ENCODE measurements at places on chromosomes 1 and 21.
A peak's percentile ranks its signal among the peaks of the same experiment; 100 is the strongest.

- no peak for DNase-seq
These were observed 98.5 kb upstream of the ADGRL2 start for GRCh38 chr1:81702079-81702715.

DNA sequence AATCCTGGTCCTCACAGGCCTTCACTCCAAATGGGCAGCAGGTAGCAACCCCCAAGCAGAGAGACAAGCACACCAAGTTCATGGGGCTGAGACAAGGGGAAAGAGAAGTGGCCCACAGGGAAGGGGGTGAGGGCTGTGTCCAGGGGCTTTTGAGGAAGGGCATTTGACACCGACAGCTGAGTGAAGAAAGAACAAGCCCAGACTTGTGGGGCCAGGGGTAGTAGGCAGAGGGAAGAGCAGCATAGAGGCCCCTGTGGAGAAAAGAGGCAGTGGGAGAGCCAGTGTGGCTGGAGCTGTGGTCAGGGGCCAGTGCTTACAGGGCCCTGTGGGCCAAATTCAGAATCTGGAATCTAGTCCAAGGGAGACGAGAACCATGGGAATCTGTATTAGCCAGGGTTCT is 85.4 kb downstream of the IGSF21 start:
- no peak for DNase-seq

DNA sequence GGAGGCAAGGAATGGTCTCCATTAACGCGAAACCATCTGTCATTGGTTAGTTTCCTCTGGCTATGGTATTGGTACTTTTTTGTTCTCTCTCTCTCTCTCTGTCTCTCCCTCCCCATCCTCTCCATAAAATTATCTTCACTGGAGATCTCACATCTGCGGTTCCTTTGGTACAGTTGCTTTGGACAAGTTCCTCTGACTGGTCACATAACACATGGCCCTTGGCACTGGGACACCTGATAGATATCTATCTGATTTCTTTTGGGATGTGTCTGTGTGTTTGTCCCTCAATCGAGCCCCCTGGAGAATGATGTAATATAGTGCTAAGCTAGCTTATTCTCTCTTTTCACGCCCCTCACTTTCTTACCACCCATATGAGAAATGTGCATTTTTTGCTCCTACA is 682.0 kb upstream of the B3GALT2 start:
- DNase-seq: no peak

DNA sequence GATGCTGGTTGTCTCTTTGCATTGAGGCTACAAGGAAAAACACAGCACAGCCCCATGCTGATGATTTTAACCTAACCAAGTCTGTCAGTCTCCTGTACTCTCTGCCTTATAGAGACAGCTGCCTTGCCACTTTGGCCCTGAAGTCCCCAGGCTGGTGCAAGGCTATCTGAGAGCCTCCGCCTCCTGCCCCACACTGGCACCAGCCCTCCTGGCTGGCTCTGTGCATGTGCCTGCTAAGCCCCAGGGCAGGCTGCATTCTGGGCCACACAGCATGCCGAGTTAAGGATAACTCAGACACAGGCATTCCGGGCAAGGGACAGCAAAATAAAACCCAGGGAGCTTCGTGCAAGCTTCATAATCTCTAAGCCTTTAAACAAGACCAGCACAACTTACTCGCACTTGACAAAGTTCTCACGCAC is 910 bp downstream of the RUNX1 start:
- DNase-seq: no peak

GRCh38 chr1:9699361-9699760 is 47.8 kb downstream of the PIK3CD start:
- no peak for DNase-seq

GRCh38 chr1:32725615-32725982 is 23.0 kb upstream of the SYNC start:
- DNase-seq: no peak

- DNase-seq: no peak
These were observed 549.3 kb downstream of the NCAM2 start for GRCh38 chr21:21547368-21547953.

GRCh38 chr1:186658999-186659398 is 21.2 kb downstream of the PTGS2 start:
- no peak for DNase-seq

- no peak for DNase-seq
These were observed 119.6 kb downstream of the TMEM53 start for GRCh38 chr1:44554706-44555105.

DNA sequence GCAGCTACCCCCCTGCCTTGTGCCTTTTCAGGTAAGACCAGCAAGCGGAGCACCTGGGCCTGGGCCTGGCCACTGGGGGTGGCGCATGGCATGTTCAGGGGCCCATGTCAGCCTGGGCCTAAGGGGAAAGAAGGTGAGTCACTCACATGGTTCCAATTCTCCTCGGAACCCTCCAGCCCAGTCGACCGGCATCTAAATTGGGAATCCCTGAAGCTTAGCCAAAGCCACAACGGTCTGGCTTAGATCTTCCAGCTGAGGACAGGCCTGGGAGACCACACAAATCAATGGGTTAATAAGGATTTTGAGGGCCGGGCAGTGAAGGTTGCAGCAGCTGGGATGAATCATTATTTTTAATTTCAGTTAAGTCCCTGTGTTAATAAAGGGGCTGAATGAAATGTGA is 145.1 kb upstream of the SMYD2 start:
- no peak for DNase-seq

- DNase-seq: no peak
These were observed 54.3 kb downstream of the WNT9A start for GRCh38 chr1:227893300-227893948.

GRCh38 chr1:22839806-22840205 is 129.2 kb downstream of the EPHB2 start:
- no peak for DNase-seq

GRCh38 chr1:238606896-238607295 is 716.2 kb upstream of the ZP4 start:
- DNase-seq: peak; percentile 15

- DNase-seq: no peak
These were observed 118.0 kb upstream of the PAXBP1 start for GRCh38 chr21:32889596-32889995.

Measured in amniotic stem cell (primary cell).